ENCODE measurements at places on chromosomes 2 and 18. TPM values are rescaled to one million over a fixed set of nuclear protein-coding genes. Genes with fewer than 3 reads are reported as not detected.

The UGGT1 gene
- total RNA-seq: 46.6 TPM

The CELF4 gene
- total RNA-seq: 0.13 TPM

The KCNG2 gene
- 0.26 TPM for total RNA-seq

The POTEF gene
- 0.25 TPM for total RNA-seq

The HNRNPA3 gene
- total RNA-seq: 34.6 TPM

The SP3 gene
- total RNA-seq: 71.2 TPM

The TRABD2A gene
- total RNA-seq: 0.25 TPM

The CRYBA2 gene
- not detected for total RNA-seq

The PARD3B gene
- total RNA-seq: 6.4 TPM

The PPP1R1C gene
- 0.13 TPM for total RNA-seq

The MAB21L4 gene
- not detected for total RNA-seq

The GALR1 gene
- not detected for total RNA-seq

The COL6A3 gene
- total RNA-seq: 6.6 TPM

The AQP12A gene
- not detected for total RNA-seq

The NT5DC4 gene
- total RNA-seq: not detected

The CGREF1 gene
- 5.1 TPM for total RNA-seq

The ARHGAP15 gene
- total RNA-seq: under 0.01 TPM

The ICOS gene
- total RNA-seq: under 0.01 TPM

The RPS27A gene
- total RNA-seq: 550 TPM

The ITGA6 gene
- 146 TPM for total RNA-seq

The PSTPIP2 gene
- total RNA-seq: 0.63 TPM

The LBX2 gene
- total RNA-seq: 0.39 TPM

The MRPS9 gene
- 18.7 TPM for total RNA-seq

The TTN gene
- total RNA-seq: 1.7 TPM

The TCF23 gene
- total RNA-seq: not detected

The AGXT gene
- total RNA-seq: not detected

The GAL3ST2 gene
- total RNA-seq: not detected

The REG1A gene
- total RNA-seq: not detected

The CRYGB gene
- total RNA-seq: not detected

The STARD6 gene
- 0.13 TPM for total RNA-seq

The OTOS gene
- not detected for total RNA-seq

The CCDC85A gene
- total RNA-seq: 2.2 TPM

The CCDC141 gene
- total RNA-seq: 1.5 TPM

The PLCL1 gene
- 0.76 TPM for total RNA-seq

The ITGAV gene
- 173 TPM for total RNA-seq

The SRD5A2 gene
- not detected for total RNA-seq

The OR6B2 gene
- not detected for total RNA-seq

The RUFY4 gene
- total RNA-seq: not detected

The RESP18 gene
- not detected for total RNA-seq

The CXCR2 gene
- total RNA-seq: not detected
